ENCODE measurements at places on chromosomes 6 and 20.

GRCh38 chr20:19403549-19403948 is 191.1 kb downstream of the SLC24A3 start:
- no peak for DNase-seq

DNA sequence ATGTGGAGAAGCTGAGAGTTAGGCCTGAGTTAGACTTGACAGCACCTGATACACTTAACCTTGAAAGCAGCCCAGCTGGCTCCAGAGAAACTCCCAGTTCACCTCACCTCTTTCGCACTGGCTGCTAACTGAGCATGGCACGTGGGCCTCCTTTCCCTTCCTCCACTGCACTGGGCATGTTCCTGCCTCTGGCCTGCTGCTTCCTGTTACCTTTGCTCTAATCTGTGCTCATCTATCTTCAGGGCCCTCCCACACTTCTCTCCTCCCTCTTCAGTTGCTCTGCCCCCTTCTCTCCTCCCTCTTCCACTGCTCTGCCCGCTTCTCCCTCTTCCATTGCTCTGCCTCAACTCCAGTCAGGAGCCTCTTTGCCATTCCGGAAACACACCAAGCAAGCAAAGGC is 13.7 kb upstream of the UBE2V1 start:
- no peak for DNase-seq

DNA sequence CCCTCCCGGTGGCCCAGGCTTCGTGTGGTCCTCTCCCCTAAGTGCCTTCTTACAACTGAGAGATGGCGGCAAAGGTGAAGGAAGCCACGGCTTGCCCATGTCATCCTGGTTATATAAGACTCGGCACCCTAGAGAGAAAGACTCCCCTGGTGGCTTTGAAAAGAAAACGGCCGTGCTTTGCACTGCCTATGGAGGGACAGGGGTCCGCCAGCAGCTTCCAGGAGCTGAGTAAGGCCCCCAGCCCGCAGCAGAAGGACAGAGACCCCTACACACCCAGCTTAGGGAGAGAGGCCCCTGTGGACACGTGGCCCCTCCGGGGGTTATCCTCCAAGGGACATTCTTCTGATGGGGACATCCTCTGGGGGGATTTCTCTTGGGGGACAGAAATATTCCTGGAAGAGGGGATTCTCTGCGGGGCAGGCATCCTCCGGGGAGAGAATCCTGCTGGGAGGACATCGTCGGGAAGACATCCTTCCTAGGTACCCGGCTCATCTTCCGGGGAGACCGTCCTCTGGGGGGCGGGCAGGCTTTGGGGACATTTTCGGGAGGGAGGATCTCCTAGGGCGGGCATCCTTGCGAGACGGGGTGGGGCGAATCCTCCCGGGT is 511 bp upstream of the OGFR start:
- no peak for DNase-seq

DNA sequence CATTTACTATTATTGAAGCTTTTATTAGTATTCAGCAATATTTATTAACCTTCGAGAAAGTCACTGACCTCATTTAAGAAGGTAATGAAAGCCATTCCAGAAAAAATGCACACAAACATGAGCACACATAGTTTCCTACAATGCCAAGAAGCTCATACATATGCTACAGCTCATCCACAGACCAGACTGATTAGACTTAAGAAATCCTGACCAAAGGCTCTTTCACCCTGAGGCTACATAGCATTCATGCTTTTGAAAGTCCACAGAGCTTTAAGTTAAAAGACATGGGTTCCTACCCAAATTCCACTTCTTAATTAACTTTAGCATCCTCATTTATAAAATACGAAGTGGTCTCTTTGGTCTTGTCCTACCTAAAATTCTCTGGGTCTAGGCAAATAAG is 430.4 kb downstream of the TBC1D32 start:
- DNase-seq: no peak

GRCh38 chr20:1688886-1689538 is 31.4 kb upstream of the SIRPG start:
- no peak for DNase-seq

DNA sequence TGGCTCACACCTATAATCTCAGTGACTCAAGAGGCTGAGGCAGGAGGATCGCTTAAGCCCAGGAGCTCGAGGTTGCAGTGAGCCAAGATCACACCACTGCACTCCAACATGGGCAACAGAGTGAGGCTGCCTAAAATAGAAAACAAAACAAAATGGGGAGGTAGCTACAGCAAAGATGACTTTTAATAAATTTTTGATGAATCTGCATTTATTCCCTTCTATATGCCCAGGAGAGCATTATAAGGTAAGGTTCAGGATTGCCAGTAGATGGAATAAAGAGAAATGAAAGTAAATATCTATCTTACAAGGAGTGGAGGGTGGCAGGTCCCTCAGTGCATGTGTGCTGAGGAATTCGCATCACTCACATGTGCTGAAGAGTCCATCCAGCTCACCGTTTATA is 24.2 kb downstream of the UNC5CL start:
- DNase-seq: no peak

GRCh38 chr6:8499540-8499939 is 64.2 kb upstream of the SLC35B3 start:
- DNase-seq: peak; percentile 13

DNA sequence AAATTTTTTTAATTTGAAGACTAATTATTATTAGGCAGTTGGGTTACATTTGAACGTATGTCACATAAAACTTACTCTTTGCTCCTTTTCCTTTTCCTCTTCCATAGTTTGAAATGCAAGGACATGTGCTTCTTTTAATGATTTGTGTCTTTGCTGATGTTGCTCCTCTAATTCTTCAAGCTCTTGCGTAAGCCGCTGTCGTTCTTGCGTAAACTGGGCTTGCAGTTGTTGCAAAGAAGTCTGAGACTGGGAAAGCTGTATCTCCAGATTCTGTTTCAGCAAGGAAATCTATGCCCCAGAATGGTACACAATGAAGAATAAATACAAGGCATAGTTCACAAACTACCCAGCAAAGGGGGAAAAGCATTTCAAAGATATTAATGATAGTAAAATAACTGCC is 45.1 kb upstream of the MCM9 start:
- no peak for DNase-seq

- no peak for DNase-seq
Observed at GRCh38 chr20:36654506-36654905, 8.5 kb upstream of the SLA2 start.

DNA sequence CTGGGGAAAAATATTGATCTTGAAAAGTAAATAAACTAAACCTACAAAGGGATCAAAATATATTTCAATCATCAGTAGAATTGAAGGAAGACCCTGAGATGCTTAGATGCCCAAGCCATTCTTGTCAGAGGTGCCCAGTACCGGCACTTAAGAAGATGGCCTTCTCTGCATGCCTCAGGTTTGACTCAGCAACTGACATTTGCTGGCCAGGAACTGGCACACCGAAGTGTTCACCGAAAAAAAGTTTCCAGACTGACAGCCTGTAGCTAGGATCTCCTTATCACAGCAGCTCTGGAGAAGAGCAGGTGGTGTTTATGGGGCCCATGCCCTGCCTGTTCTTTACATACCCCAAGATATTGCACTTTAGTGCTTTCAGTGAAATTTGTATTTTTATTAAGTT is 203.2 kb downstream of the MOXD1 start:
- DNase-seq: no peak

GRCh38 chr20:60326821-60327220 is 368.6 kb downstream of the CDH26 start:
- no peak for DNase-seq

DNA sequence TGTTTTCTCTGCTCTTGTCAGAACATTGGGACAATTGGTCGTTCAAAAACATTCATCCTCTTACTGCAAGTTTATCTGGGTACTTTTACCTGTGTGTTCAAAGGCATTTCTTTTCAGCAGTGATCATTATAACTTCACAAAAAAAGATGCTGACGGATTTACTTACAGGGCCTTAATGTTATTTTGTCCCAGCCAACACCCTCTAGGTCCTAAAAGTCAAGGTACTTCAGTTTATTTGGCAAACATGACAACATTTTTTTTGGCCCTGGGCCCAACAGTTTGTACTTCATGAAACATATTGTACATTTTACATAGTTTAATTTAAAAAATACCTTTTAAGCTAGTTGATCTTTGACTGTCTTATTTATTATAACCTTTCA is 241.2 kb upstream of the TAB2 start:
- no peak for DNase-seq

DNA sequence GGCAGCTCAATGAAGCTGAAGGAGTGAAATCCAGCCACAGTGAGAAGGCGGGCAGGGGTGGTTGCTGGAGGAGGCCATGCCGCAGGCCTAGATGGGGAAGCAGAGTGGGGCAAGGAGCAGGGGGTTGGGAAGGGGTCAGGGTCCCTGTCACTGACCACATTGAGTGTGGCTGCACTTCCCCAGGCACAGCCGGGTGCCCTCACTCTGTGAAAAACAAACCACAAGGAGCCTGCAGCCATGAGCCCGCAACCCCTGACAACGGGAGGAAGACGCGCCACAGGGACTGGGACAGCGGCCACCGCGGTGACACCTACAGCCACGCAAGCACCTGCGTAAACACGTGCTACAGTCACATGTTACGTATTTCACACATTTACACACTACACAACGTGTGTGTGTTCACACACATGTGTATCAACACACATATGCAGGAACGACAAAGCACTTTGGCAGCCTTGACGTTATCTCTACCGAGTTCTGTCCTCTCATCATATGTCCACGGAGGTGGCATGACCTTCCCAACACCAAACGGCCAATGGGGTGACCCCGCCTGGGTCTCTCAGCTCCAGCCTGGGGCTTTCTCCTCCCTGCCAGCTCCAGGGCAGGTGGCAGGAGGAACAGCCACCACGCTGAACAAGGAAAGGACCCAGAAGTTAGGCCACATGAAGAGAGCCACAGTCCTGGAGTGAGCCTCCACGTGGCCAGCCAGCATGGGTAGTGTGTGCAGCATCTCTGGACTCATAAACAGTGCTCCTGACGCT is 137.6 kb upstream of the RPS6KA2 start:
- DNase-seq: no peak

- peak; percentile 50 for DNase-seq
Observed at GRCh38 chr6:81937296-81937937, 184.9 kb upstream of the TENT5A start.
